Amniotic stem cell (primary cell): ENCODE measurements at places on chromosomes 12 and 14.
A peak's percentile ranks its signal among the peaks of the same experiment; 100 is the strongest.

DNA sequence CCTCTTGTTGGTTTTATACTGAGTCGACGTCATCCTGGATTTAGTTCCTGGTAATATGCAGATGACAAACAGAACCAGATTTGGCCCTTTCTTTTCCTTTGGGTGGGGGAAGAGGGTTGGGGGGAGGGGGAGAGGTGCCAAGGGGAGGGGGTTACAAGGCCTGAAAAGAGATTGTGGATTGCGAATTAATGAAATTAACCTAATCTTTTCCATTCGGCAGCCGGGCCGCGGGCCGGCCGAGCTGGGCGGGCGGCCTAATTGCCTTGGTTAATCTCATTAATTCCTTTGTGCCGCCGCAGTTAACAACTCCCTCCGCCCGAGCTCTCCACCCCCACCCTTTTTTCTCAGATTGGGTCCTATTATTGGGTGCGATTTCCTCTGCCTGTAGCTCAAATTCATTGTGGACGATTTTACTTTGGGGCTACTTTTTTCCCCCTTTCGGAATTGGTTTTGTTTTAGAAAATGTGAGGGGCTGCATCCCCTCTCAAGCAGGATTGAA, 387 bp upstream of the GSC start:
- DNase-seq: no peak

GRCh38 chr14:90924621-90925340, 108.6 kb upstream of the TTC7B start:
- DNase-seq: no peak

DNA sequence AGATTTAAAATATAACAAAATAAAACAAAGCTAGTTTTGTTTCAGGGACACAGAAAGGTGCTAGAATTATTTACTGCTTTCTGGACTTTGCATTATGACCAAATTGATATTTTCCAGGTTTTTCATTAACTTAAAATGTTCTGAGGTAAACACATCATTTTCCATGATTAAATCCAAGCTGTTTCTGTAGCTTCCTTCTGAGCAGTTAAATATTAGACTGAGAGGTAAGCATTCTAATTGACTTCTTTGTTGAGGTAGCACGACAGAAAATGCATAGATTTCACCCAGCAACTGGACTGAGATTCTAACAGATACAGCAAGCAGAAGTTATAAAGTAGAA, 98.3 kb downstream of the BMP4 start:
- DNase-seq: no peak

GRCh38 chr12:122406701-122407164, 15.7 kb downstream of the CLIP1 start:
- DNase-seq: peak; percentile 22

DNA sequence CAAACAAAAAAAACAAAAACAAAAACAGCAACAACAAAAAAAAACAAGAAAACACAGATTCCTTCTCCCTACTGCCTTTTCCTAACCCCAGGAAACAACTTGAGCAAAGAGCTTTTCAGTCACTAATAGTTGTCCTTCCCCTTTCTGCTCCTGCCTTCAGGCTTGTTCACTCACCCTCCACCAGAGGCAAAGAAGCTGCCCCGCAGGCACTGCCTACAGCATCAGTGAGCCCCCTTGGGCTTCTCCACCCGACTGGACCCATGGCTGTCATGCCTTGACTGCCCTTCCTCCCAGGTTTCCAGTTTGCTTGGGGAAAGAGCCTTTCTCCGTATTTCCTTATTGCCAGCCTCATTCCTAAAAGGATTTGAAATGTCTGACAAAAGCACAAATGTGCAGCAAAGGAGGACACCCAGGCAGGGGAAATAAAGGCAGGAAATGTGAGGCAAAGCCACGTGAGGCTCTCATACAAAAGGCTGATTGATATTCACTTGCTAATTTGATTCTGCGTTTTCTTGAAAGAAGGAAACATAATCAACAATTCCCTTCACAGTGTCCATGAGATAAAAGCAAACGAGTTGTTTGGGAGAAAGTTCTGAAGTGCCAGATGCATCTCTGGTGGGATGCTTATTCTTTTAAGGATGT, 85.7 kb downstream of the GPATCH2L start:
- DNase-seq: no peak

- DNase-seq: no peak
Observed at GRCh38 chr12:13022851-13023271, 21.3 kb upstream of the FAM234B start.

DNA sequence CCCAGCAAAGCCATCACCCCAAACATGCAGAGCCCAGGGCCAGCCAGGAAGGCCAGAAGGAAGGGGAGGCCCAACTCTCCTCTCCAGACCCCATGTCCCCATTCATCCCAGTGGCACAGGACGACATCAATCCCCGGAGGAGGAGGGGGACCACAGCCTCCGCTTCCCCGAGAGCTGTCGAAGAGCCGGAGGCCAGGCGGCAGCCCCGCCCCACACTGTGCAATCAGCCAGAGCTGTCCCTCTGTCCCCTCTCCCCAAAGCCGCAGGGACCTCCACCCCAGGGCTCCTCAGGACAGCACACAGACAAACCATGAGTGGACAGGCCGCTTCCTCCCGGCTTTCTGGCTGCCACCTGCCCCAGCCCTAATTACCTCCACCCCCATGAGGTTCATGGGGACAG, 16.8 kb downstream of the RAB35 start:
- DNase-seq: no peak

DNA sequence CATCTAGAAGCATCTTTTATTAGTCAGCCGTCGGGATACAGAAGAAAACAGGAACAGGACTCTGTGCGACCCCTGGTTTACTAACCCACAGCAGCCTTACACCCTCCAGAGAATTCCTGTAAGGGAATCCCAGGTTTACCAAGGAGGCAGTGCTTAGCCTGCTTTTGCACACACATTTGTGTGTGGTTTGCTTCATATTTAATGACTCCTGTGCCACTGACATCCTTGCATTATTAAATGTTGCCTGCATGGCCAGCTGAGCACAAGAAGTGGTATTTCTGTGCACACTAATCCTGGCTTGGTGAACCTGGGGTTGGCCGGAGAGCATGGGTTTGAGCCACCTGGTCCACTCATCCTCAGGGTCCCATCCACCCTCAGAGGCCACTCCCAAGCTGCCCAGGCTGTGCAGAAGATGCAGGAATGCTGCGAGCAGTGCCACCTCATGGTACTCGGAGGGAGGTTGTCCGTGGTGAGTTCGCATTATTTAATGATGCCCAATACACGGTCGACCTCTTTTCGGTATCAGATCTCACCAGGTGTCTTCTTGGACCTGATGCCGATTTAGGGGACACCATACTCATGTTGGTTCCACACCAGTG, 152.4 kb upstream of the RTL1 start:
- no peak for DNase-seq

GRCh38 chr14:54447231-54447692, 6.1 kb upstream of the CNIH1 start:
- no peak for DNase-seq

- no peak for DNase-seq
Observed at GRCh38 chr14:38257507-38257906, 1.6 kb upstream of the CLEC14A start.

DNA sequence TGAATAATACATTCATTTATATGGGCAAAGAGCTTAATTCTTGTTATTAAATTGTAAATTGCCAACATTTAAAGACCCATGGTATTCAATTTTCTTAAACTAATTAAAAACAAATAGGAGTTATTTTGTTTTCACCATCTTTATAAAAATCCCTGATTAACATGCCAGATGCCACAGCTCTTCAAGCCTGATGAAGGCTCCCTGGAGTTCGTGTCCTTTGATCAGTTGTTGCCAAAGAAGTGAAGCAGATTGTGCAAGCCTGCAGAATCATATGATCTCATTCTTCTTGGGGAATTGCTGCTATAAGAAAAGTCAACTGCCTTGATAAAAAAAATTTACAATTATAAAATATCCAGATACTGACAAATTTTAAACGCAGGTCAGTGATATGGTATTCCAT, 288.3 kb upstream of the PPFIA2 start:
- no peak for DNase-seq

DNA sequence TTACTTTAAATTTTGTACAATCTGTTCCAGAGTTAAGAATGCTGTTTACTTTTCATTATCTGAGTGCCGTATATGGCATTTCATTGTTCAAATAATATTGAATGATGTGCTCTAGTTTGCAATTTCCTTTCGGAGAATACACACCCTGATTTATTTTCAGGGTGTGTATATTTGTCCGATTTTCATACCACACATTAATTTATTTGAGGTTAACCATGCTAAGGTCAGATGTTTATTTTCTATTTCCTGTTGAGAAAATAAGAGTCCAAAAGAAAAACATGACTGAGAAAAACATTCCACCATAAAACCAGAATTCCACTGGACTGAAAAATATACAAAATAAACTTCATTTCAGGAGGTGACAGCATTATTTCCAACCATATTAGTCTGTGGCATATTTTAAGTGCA, 64.2 kb upstream of the OVCH1 start:
- DNase-seq: no peak

DNA sequence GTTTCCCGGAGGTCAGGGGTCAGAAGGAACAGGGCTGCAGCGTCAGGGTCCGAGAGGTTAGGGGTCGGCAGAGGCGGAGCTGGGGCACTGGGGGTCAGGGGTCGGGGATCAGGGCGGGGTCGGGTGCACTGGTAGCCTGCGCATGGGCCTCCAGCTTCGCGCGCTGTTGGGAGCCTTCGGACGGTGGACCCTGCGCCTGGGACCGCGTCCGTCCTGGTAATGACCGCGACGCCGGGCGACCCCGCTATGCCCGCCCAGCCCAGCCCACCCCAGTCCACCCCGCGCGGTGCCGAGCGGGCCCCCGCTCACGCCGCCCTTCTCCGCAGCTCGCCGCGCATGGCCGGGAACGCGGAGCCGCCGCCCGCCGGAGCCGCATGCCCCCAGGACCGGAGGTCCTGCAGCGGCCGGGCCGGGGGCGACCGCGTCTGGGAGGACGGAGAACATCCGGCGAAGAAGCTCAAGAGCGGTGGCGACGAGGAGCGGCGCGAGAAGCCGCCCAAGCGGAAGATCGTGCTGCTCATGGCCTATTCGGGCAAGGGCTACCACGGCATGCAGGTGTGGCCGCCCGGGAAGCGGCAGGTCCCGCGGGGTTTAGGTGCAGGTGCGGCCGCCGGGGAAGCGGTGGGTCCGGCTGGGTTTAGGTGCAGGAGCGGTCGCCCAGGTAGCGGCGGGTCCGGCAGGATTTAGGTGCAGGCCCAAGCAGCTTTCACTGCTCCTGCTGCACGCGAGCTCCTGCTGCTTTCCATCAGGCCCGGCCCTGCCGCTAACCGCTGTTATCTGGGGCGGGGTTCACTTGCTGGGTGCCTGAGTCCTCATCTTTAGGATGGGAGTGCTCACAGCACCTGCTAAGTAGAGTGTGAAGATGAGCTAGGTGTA, 743 bp downstream of the PUS1 start:
- DNase-seq: no peak

DNA sequence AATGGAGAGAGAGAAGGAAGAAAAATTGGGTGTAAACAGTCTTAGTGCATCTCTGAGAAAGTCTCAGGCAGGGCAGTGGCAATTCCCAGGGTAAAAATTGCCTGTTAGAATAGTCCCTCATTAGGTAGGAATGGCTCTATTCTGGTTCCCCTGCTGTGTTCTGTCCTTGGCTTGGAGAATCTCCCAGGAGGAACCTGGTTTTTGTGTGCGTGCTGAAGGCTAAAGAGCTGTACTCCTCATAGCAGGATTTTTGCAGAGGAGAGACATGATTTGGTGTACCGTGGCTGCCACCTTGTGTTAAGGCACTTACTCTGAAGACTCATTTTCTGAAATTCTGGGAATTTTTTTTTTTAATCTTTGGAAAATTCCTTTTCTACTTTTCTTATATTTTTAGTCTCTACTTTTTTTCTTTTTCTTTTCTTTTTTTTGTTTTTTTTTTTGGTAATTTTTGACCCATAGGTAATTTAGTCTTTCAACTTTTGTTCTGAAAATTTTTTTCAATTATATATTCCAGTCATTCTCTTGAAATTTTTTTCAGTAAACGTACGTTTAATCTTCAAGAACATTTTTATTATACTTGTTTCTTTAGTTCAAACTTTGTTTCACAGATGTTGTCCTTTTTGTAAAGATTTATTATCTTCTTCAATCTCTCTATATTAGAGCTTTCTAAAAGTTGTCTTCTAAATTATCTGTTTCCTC, 63.8 kb downstream of the FBXO33 start:
- DNase-seq: no peak

DNA sequence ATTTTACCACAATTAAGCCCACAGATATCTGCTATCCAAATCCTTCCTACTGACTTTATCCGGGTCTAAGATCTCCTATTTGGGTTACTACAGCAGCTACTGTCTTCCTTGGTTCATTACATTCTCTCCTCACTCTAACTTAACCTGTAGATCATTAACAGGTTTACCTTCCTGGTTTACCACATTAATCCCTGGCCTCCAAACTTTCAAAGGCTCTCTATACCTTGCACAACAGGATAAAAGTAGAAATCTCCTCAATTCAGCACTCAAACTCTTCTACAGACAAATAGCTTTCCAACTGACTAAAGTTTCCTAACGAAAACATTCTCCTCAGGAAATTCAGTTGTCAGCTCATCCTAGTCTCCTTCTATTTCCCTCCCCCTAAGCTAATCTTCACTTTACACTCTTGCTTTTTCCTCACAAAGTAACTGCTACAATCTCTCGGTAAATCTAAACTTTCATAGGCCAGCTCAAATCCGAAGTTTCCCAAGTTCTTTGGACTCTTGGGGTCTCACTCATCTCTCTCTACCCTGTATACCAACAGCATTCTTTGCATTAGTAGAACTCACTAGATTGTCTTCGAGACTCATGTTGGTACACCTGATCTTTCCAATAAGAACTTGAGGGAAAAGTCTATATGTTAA, 2.7 kb downstream of the BTBD7 start:
- no peak for DNase-seq

- no peak for DNase-seq
Observed at GRCh38 chr14:99327050-99327449, 55.1 kb upstream of the BCL11B start.
